NCI-H1930 (cell line): ENCODE measurements at places on chromosomes 7 and 10.

DNA sequence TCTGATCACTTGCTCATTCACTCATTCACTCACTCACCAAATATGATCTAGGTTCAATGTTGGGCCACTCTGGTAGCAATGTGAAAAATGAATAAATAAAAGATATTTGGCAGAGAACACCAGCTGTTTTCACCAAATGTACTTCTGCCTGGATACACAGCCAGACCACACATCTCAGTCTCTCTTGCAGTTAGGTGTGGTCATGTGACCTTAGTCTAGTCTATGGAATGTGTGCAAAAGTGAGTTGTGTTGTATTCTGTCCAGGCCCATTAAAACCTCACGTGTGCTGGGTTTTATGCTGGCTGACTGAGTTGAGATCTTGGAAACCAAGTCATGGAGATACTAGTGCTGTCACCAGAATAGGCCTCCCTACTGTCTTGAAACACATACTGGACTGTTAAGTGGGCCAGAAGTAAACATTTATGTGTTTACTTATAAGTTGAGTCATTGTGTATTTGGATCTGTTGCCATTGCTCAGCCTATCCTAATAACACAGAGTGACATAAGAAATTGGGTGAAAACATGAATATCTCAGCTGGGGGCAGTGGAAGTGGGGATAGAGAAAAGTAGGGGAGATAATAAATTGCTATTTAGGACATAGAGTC, 145.5 kb downstream of the PTEN start:
- no peak for DNase-seq

GRCh38 chr7:142442396-142442795, 184.5 kb upstream of the PRSS58 start:
- DNase-seq, result no peak

DNA sequence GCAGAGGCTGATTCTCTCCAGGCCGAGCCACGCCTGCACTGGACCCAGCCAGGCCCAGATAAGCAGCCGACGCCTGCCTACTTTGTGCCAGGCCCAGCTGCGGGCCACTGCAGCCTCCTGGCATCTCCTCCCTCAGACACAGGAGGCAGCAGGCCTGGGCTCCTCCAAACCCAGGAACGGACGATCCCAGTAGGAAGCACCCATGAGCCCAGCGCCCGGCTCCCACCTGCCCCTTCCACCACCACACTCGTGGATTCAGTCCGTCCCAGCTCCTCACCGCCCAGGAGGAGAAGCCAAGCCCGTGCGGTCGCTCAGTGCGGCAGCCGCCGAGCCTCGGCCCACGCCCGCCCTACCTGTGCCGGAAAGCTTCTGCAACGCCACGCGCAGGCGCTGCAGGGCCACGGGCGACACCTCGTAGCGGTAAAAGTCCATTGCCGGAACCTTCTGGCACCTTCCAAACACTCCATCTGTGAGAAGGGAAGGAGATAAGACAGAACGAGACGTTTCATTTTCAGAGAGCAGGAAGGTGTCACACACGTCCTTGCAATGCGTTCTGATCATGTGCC, 271.1 kb downstream of the PTPRN2 start:
- DNase-seq, result no peak

DNA sequence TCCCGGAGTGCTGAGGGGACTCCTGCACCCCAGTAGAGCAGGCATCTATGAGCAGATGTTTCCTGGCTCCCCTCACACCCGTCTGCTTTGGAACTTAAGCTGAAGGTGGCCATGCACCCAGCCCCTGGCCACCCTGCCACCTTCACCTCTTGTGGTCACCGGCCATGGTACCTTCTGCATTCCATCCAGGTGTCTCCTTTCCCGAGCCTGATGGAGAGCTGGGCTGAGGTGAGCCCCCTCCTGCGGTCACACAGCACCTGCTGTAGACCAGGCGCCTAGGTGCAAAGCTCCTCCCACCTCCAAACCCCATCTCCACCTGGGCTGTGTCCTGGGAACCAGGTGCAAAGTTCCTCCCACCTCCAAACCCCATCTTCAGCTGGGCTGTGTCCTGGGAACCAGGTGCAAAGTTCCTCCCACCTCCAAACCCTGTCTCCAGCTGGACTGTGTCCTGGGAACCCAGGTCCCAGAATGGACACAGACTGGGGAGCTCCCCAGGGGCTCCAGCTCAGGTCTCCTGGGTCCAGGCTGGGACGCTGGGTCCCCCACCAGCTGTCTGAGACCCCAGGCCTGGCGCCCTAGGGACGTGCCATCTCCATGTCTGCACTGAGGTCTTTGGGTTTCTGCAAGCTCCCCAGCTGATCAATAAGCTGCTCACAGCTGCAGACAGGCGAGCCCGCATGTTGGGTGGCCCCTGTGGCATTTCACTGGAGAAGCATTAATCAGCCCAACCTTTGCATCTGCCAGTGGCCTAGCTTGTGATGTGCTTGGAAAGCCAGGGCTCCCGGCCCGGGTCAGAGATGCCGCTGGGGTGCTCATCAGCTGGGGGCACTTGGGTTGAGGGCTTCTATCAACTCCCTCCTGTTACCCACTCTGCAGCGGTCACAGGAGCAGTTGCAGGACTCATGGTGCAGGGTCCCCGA, 61.2 kb upstream of the INPP5A start:
- DNase-seq, result no peak

GRCh38 chr7:27145914-27146412, 1.6 kb downstream of the HOXA6 start:
- DNase-seq, result no peak

DNA sequence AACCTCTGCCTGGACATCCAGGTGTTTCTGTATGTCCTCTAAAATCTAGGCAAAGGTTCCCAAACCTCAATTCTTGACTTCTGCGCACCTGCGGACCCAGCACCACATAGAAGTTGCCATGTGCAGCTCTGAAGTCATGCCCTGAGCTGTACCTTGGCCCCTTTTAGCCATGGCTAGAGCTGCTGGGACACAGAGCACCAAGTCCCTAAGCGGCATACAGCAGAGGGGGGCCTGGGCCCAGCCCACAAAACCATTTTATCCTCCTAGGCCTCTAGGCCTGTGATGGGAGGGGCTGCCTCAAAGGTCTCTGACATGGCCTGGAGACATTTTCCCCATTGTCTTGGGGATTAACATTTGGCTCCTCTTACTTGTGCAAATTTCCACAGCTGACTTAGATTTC, 14.6 kb downstream of the TMEM243 start:
- DNase-seq, result no peak

DNA sequence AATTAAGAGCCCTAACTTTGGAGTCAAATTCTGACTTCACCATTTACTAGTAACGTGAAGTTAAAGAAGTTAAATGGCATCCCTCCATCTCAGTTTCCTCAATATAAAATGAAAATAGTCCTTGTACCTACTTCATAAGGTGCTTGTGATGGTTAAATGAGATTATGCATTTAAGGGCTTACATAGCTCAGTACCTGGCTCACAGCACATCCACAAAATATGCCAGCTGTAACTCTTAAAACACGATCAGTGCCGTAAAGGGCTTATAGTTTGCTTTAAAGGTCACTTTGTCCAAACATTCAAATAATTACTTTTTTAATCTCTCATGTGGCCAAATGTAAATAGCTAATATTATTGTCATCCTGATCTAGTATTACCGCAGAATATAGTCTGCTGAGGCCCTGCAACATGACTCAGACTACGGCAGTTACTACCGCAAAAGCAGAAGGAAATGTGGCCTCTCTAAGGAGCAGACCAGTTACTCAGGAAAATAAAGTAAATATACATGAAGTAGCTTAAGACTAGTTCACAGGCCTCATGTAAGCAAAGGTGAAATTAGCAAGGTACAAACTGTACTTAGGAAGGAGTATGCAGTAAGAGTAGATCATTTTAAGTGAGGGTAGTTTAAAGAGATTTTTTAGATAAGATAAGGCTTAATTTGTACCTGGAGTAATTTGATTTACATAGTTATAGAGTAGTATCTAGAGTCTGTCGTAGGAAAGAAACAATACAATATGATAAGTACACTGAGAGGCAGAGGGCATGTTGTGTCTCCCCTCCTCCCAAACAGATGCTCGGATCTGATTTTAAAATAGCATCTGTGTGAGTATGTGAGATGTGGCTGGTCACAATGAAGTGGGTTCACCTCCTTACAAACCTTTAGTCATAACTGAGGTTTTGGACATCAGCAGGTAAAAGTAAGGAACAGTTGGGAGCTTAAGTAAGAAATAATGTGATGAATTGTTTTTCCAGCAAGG, 13.1 kb downstream of the CASP2 start:
- no peak for DNase-seq

DNA sequence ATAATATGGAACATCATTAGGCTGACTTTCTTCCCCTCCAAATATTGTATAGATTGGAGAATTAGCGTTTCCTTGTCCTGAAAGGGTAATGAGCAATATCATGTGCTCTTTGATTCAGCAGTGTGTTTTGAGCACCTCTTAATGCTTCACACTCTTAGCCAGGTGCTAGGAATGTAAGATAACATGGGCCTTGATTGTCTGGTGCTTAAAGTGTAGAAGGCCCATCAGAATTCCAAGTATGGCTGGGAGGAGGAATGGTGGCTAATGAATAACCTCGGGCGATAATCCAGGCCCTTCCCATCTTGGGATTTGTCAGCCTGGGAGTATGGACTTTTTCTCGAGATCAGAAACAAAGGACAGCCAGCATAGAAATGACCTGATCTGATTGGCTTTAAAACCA, 8.6 kb downstream of the TSPAN13 start:
- no peak for DNase-seq

DNA sequence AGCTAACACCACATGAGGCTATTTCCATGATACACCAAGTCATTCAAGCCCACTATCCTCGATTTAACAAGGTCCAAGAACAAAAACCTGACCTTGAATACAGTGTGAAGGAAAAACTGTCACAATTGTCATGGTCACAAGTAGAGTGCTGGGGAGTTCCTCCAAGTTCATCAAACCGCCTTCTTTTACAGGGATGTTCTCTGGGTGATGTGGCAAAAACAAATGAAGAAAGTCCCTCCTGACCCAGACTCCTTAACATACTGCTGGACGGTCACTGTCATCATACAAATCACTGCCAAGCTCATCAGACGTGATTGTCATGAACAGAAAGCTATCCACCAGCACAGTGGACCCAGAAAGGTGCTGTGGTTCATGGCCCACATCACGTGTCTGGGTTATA, 28.9 kb downstream of the HIPK2 start:
- DNase-seq, result no peak

GRCh38 chr10:75733135-75733890, 301.9 kb downstream of the LRMDA start:
- no peak for DNase-seq

GRCh38 chr10:131198843-131199242, 112.7 kb downstream of the TCERG1L start:
- no peak for DNase-seq

- DNase-seq, result no peak
Observed at GRCh38 chr7:85820702-85821443, 634.0 kb upstream of the SEMA3D start.

DNA sequence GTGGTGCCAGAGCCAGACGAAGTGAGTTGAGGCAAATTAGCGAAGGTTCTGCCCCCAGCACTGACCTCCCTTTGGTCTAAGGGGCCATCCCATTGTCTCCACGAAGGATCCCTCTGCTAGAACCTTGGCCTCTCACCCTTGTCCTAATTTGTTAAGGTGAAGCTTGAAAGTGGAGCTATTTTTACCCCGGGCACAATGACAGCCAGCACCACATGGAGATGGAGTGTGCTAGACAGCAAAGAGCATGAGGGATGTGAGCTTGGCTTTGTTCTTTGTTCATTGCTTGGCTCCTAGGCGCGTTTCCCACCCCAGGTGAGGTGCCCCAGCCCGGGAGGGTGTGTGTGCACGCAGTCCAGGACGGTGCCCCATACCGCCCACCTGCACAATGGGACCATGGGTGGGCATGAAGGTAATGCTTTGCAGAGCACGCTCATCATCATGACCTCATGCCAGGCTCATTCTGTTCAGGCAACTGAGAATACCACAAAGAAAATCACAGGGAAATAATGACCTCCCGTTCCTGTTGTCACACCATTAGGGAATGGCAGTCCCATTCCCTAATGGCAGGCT, 361.0 kb upstream of the FZD8 start:
- no peak for DNase-seq

DNA sequence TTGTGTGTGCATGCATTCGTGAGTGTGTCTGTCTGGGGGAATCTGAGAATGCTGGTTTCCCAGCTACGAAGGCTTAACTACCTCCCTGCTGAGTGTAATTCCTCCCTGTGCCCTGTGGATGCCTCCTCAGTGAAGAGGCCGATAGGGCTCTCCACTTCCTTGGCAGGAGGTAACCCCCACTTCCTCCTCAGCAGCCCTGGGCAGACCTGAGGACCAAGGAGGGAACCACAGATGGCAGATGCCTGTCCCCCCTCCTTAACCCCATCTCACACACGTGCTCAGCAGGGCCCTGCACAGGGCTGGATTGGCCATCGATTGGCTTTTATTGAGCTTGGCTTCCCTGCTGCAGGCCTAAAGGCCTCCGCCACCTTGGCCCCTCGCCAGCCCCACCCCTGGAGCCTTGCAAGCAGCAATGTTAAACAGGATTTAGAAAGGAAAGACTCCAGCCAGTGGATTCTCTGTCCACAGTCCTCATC, 45.6 kb upstream of the LRRC4 start:
- DNase-seq, result no peak

- no peak for DNase-seq
Observed at GRCh38 chr7:21902240-21902639, 43.5 kb downstream of the CDCA7L start.

DNA sequence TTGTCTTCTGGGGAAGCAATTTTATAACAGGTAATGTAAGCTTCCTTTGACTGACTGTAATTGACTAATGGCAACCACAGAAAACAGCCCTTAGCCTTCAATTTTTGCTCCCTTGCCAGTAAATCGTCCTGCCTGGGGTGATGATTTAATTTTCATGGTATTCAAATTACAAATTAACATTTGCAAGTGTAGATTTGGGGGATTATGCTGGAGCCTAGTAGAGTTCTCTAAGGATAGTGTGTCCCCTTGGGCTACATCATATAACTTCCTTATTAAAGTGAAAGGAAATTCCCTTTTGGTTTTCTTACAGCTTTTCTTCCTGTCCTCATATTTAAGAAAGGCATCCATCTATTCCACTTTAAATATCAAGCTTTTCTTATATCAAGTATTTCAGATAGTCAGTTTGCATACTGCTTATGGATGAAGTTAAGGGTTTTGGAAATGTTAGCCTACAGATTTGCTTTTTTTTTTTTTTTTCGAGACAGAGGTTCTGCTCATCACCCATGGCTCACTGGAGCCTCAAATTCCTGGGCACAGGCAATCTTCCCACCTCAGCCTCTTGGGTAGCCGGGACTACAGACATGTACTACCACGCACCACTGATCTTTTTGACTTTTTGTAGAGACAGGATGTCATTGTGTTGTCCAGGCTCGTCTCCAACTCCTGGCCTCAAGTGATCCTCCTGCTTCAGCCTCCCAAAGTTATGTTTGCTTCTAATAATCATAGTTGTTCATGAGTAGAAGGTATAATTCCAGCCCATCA, 35.9 kb upstream of the HDAC9 start:
- DNase-seq, result no peak

GRCh38 chr10:33919244-33919643, 584.8 kb upstream of the NRP1 start:
- DNase-seq, result no peak
